ENCODE measurements at places on chromosomes 16 and 17.

DNA sequence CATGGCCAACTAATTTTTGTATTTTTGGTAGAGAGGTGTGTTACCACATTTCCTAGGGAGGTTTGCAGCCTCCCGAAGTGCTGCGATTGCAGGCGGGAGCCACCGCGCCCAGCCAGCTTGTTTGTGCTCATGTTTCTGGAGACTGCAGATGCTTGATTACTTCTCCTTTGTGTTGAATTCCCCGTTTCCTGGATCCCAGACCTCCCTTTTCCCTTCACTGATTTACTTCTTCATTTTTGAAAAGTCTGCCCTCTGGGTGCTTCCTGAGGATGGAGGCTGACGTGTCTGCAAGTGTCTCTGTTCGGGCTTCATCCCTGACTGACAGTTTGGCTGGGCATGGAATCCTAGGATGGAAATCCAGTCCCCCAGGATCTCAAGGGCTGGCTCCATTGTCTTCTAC, 7.0 kb upstream of the TRIM47 start:
- no peak for DNase-seq

DNA sequence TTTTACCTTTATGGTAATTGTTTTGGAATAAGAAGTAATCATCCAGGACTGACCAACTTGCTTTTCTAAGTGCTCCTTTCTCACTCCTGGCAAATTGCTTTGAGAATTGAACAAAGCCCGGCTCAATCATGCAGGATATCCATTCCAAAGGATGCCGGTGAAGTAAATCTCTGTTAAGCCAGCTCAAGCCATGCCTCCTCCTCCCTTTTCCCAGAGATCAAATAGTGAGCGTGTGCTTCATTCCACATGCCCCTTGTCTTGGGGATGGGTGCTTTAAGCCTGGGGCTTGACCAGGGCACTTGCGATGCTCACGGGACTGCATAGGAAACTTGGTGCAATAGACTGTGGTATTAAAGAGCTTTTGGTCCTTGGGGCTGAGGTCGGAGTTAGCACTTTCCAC, 90.7 kb downstream of the UTP18 start:
- DNase-seq: no peak

GRCh38 chr16:87550495-87550961, 51.8 kb upstream of the JPH3 start:
- DNase-seq: no peak

DNA sequence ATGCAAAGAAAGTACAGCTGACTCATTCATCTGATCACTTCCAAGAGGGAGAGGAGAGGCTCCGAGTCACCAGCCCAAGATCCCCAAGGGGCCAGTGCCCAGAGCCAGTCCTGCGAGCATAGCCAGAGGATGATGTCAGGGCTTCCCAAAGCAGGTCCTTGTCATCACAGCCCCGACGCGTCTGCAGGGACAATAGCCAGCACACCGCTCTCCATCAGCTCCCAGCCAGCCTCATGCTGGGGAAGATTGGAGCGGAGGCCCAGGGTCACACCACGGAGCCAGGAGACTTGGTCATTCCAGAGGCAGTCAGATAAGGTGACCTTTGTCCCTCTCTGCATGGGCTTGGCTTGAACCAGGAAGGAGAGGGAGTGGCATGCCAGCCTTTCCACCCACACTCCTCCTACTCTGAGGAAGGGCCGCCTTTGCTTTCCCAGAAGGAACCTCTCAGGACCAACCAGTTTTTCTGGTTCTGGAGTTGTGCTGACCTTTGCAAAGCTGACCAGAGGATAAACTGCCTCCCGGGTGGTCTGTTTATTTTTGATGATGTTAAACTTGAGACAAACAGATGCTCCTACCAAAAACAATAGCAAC, 58.3 kb upstream of the ARHGAP44 start:
- no peak for DNase-seq

DNA sequence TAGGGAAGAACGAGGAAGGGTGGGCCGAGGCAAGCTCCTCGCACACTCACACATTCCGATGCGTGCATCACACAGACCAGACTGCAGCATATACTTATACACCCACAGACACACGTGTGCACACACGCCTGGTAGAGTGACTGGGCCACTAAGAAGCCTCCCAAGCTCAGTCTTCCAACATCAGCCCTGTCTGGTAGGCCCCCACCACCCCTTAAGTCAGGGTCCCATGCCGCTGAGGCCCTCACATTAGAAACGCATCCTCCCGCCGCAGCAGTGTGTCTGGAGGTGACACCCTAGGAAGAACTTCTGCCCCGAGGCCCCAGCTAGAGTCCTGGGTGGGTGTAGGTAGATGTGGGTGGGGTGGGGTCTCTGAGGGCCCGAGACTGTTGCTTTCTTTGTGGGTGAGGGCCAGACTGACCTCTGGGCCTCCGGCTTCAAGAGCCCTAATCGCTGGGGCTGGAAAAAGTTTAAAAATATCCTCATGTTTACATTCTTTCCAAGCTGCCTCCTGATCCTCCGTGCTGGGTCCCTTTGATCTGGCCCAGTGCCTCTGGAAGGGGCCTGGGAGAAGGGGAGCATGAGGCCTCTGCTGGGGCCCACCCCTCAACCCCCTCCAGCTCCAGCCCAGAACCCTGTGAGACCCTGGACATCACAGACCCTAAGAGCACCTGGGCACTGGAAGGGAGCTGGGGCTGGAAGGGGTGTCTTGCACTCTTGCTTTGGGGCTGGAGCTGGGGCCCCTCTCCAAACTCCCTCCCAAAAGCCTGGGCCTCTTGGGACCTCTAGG, 13.6 kb downstream of the CDH16 start:
- DNase-seq: no peak

DNA sequence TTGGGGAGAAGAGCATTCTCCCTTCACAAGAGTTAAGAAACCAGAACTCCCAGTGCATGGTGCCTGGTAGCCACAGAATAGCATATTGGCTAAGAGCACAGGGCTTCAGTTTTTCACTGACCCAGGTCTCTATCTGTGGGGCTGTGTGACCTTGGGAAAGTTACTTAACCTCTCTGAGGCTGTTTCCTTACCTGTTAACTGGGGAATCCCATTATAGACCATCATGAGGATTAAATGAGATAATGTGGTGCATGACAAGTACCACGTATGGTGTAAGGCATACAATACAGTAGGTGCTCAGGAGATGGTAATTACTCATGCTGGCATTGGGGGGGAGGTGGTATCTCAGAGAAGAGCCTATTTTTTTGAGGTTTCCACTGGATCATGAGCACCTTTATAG, 33.6 kb downstream of the BEAN1 start:
- DNase-seq: no peak

DNA sequence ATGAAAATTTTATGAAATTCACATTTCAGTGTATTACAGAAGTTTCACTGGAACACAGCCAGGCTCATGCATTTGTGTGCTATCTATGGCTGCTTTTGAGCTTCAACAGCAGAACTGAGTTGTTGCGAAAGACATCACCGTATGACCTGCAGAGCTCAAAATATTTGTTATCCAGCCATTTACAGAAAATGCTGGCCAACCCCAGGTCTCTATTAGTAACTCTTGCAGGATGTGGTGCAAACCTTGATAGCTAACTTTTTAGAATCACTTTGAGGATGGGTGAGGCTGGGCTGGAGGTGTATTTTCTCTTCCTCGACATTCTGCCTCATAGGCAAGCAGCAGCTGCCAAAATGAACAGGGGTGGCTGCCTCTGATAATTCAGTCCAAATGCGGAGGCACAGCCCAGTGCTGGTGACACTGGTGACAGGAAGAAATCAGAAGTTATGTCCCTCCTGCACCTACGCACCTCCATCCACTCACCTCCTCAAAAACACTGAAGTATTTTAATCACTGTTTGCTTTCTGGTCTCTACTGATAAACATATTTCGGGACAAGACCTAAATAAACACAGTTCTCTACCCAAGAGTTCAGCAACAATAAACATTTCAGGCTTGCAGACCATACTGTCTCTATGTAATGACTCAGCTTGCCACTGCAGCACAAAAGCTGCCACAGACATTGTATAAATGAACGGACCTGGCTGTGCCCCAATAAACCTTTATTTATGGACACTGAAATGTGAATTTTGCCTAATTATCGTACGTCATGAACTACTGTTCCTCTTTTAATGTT, 28.5 kb downstream of the ARHGAP17 start:
- DNase-seq: no peak

DNA sequence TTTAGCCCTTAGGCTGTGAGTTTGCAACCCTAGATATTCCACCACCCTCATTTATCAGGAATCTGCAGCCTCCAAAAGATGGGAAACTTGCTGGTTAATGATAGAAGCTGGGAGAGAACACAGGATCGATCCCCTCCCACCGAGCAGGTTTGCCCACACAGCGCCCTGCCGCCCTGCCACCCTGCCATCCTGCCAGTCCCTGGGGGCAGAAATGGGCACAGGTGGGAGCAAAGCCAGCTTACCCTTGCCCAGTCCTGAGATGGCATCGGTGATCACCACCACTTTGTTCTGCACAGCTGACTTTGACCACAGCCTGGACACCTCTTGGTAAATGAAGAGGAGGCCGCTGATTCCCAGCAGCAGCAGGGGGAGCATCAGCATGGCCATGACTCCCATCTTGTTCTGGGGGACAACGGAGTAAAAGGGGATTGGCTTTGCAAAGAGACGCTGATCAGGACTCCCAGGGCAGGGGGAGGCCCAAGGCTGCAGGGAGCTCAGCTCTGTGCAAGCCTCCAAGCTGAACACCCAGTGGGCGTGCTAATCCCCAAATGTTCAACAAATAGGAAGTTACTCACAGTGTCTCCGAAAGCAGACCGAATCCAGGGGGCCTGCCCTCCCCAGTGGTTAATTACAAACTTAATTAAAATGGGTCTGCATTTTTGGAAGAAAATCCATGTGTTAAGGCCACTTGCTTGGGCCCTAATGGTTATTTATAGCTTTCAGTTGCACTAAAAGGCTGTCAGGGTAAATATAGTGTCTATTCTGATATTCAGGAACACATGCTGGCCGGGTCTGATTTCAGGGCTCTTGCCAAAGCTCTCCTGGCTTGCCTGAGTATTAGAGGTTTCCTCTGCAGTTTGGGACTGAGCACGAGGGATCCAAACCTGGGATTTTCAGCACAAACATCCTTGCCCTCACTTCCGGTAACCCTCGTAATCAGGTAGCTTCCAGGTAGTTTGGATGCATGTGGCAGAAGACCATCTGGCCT, at the start of gene DHRS7C:
Gene DHRS7C, minus strand, starts transcription at position 704 of the 988 bp plus-strand sequence. Its CDS starts 308 bp downstream, at position 396.
- no peak for DNase-seq

GRCh38 chr16:87706278-87707000, 59.3 kb downstream of the KLHDC4 start:
- DNase-seq: peak; percentile 75

DNA sequence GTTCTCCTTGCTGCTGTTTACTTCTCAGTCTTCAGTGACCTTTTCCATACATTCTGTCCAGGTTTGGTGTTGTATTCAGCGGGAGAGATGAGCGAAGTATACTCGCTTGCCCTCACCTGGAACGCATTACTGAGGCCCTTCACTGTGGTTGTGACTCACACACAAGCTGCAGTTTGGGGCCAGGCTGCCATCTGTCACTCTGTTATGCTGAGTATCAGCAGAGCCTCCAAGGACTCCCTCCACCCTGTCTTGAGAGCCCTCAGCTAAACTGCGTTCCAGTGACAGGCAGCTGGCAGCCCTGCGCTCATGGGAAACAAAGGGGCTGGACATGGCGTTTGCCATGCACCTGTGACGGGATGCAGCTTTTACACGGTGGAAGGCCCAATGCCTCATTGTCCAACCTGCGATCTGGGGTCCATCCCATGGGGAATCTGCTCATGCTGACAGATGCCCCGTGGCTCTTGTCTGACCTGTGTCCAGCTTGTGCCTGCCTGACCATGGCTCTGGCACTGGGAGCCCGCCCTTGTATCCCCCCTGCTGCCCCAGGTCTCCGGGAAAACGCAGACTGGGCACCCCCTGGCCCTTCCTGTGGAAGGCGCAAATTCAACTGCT, 6.5 kb upstream of the ZNF778 start:
- no peak for DNase-seq

GRCh38 chr16:3129137-3130131, 5.4 kb upstream of the ZNF213 start:
- DNase-seq: peak; percentile 74

DNA sequence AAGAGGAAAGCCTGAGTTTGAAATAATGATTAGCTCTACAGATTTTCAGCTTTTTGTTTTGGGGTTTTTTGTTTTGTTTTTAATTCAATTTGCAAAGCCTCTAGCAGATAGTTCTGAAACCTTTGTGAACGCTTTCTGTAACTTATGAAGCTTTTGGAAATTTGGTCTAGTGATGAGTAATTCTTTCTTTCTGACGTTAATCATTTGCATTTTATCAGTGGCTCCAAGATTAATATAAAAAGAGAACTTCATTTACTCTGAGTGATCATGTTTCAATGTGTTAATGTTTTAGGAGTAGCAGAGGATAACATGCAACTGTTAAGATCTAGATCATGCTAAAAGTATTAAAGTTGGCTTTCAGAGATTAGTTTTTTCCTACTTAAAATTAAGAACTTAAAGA, 160.3 kb upstream of the TBX2 start:
- no peak for DNase-seq

GRCh38 chr16:88120812-88121211, 169.6 kb downstream of the BANP start:
- no peak for DNase-seq

DNA sequence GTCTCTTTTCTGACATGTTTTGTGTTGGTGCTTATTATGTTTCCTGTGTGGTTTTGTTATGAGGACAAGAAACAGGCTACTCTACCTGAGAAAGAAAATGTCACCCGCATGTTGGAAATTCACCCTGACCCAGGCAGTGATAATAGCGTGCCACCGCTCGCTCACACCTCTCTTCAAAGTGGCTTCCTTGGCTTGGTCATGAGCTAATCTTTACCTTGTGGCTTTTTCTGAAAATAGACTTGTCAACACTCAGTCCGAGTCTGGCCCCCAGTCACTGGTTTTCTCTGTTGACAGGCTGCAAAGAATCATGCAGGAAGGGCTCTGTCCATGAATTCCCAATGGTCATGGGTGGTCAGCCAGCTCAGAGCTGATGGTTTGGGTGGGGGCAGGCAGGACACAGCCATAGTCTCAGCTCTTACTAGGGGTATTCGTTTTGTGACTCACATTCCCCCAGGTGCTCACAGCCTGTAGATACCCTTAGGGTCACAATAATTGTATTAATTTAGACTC, 121.3 kb upstream of the CACNG5 start:
- DNase-seq: no peak

DNA sequence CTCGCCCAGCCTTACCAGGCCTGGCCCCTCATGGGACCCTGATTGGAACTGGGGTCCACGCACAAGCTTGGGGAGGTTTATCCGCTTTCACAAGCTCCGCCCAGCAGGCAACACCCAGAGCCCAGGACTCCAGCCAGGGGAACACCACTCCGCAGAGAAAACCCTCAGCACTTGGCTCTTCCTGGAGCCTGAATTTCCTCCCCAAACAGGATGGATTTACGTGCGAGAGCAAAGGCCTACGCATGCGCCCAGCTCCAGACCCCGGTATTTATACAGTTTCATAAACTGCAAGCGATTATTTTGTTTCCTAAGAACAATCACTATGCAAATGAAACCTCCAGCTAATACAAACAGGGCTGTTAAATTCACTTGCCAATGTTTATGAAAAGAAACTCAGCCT, 22.8 kb downstream of the ZNF423 start:
- no peak for DNase-seq

DNA sequence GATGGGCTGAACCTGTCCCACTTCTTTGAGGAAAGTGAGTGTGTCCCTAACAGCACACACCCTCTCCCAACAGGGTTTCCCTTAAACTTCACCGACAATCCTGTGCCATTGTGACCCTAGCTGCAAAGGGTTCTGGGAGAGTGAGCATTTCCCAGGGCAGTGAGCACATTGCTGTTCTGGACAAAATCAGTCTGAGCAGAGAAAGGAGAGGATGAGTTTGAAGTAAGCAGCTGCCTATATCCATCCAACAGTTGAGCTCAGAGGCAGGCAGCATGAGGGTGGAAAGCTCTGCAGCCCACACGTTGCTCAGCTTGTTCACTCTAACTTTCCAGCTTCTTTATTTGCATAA, 296.5 kb upstream of the MAF start:
- DNase-seq: no peak
